NCI-H2081 (cell line): ENCODE measurements at places on chromosomes 1 and 21.

DNA sequence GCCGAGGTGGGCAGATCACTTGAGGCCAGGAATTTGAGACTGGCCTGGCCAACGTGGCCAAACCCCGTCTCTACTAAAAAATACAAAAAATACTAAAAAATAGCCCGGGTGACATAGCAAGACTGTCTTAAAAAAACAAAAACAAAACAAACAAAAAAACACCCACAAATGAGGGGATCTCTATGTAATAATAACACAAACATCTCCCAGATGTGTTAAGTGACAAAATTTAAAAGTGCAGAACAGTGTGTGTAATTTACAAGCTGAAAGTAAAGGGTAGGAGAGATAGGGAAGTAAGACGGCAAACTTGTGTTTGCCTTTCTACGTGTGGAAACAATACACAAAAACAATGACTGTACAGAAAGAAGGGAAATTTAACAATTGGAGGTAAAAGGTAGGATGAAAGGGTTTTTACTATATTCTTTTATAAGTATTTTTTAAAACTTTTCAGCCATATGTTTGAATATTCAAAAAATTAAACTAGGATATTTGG, 36.3 kb downstream of the ARID4B start:
- DNase-seq, result no peak

GRCh38 chr21:29098156-29098555, 24.7 kb upstream of the CCT8 start:
- DNase-seq, result no peak

- DNase-seq, result no peak
These were observed 9.2 kb upstream of the CHAF1B start for GRCh38 chr21:36375994-36376393.

- DNase-seq, result no peak
These were observed 36.2 kb upstream of the LRIG2 start for GRCh38 chr1:113036639-113037321.

- no peak for DNase-seq
These were observed 36.1 kb upstream of the FAM131C start for GRCh38 chr1:16109571-16109970.

DNA sequence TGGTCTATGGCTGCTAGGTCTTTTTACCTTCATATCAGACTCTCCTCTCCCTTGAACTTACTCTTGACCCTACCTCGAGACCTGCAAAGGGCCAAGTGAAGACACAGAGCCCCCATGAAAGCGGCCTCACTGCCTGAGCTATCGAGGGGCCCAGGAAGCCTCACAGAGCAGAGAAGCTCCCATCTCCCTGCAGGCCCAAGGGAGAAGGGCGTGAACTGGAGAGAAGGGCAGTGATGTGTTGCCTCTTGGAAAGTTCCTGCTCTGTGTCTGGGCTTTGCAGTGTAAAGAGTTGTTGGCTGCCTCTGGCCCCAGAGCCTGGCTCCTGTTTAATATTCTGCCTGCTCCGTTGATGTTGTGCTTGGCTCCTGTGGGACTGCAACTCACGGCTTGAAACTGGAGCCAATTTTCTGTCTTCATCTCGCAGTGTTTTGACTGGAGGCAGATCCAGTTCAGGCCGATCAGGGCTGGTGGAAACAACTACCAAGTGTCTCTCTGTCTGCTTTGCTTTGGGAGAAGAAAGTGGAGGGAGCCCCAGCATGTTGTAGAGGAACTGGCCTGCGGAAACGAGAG, 4.3 kb downstream of the SERTAD4 start:
- DNase-seq, result no peak
